ENCODE measurements at places on chromosomes 2 and 18.
A peak's percentile ranks its signal among the peaks of the same experiment; 100 is the strongest.

- DNase-seq, result no peak
Measured at GRCh38 chr2:230582851-230583283, 129.8 kb upstream of the CAB39 start.

- DNase-seq, result no peak
Measured at GRCh38 chr2:8851811-8852560, 14.6 kb upstream of the KIDINS220 start.

DNA sequence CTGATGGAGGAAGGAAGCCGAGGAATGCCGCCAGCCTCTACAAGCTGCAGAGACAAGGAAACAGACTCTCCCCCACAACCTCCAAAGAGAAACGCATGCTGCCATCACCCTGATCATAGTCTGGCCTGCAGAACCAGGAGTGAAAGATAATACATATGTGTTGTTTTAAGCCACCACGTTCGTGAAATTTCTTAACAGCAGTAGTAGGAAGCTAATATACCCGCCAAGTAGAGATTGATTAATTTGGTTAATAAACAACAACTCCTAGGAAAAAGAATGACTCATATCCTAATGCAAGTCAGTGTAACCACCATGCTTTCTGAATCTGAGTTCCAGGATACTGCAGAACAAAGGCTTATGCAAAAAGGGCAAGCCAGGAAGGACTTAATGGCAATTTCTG, 36.6 kb downstream of the LONRF2 start:
- DNase-seq, result no peak

GRCh38 chr18:36496022-36496421, 198.5 kb downstream of the FHOD3 start:
- DNase-seq, result no peak

- DNase-seq, result no peak
Measured at GRCh38 chr2:15919716-15920434, 20.5 kb upstream of the MYCN start.

- DNase-seq, result no peak
Measured at GRCh38 chr2:45724335-45724734, 72.9 kb downstream of the PRKCE start.

DNA sequence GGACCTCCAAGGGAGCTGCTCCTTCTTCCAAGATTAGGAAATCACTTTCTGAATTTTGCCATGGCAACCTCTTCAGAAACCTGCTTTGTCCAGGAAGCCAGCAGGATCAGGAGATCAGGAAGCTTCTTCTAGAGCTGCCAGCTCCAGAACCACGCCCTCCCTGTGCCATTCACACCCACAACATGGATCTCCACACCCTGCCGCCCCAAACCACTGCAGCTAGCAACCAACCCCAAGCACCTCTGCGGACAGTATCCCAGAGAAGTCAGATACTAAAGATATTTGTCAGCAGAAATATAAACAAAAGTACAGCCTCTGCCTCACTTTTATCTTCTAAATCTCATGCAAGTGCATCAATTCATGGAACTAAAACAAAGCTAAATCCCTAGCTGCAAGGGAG, 106.4 kb downstream of the VIT start:
- no peak for DNase-seq

GRCh38 chr2:133768256-133768655, 200.0 kb upstream of the NCKAP5 start:
- DNase-seq, result no peak

GRCh38 chr2:169010633-169011460, 20.3 kb downstream of the ABCB11 start:
- no peak for DNase-seq

DNA sequence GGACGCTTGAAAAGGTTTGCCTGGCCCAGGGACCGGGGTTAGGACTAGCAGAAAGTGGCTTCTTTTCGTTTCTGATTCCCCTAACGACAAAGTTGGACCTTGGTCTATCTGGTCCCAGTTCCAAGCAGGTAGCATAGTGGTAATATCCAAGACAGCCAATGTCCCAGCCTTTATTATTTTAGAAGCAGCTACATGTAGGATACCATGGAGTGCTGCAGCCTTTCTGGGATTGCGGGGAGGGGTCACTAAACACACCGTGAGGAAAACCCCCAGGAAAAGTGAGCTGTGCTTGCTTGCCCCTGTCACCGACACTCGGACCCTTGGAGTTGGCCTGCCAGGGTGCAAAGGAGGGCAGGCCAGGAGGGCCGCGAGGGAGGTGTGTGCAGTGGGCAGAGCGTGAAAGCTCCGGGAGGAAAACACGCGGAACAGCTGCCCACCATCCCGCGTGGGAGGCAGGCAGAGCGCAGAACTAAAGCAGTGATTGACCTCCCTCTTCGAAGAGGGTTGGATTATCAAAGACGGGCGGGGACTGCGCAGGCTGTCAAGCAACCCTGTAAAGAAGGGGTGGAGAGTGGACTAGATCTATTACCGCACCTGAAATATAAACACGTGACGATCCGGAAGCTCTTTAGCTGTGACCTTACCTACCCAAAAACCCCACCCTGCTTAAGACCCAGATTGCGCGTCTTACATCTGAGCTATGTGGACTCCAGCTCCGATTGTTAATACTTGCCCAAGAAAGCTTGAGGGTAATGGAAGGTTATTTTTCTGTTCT, 624 bp upstream of the MAP4K3 start:
- peak; percentile 47 for DNase-seq

- peak; percentile 93 for DNase-seq
Measured at GRCh38 chr2:68828887-68829708, 42.1 kb downstream of the BMP10 start.

DNA sequence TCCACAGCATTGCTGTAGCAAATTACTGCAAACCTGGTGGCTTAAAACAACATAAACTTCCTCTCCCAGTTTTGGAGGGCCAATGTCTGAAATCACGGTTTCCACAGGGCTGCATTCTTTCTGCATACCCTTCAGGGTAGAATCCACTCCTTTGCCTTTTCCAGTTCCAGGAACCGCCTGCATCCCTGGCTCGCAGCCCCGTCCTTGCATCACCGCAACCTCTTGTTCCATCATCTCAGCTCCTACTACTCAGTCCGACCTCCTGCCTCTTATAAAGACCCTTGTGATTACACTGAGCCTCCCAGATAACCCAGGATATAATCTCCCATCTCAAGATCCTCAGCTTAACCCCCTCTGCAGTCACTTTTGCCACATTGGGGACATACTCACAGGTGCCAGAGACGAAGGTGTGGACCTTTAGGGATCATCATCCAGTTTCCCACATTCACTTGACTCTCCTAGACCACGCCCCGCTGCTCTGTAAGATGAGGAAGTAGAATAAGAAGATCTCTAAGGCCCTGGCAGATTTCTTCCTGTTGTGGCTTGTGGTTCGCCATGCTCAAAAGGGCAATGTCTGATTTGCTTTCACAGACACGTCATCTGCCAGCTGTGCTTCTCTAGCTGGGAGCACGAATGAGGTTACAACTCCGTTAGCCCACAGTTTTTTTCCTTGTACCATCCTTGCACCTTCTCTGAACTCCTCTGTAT, 103.6 kb upstream of the AGAP1 start:
- no peak for DNase-seq

GRCh38 chr18:62596145-62597005, 73.5 kb downstream of the ZCCHC2 start:
- DNase-seq, result no peak

- DNase-seq, result no peak
Measured at GRCh38 chr18:13441736-13442135, 223.2 kb downstream of the LDLRAD4 start.

- no peak for DNase-seq
Measured at GRCh38 chr18:49009661-49010060, 58.9 kb upstream of the SMAD7 start.

GRCh38 chr2:65545837-65546805, 113.7 kb upstream of the SPRED2 start:
- DNase-seq, result no peak

DNA sequence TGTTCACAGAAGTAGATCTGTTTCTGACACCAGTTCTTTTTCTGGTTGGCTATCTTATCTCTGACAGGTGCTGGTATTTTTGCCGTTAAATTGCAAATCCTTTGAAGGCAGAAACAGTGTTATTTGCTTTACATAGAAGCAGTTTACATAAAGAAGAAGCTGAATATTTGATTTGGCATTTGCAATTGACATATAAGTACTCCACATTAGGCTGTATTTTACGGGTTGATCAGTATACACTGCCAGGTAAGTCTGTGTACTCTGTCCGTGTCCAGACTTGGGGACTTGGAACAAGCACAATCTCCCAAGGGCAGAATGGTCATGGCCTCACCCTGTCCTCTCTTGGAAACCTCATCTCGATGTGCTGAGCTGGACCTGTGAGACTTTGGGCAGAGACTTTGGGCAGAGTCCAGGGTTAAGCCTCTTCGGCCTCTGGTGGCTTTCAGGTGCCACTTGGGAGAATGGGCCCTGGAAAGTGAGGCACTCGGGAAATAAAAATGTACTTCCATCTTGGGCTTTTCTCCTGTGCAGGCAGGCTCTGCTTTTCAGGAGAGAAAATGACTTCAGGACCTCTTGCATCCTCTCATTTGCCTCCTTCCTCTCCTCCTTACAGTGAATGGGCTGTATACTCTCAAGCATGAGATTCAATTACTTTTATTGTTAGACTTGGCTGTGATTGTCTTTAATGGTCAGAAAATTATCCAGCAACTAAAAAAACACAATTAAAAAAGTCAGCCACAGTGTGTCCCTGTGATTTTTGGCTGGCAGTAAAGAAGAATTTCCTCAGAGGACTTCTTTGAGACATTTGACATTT, 108.5 kb downstream of the RAPGEF4 start:
- no peak for DNase-seq

Measured in left hindlimb (tissue), 1 donor.